Skin of body (tissue), 3 donors: ENCODE measurements at places on chromosomes 2 and 18. TPM values are rescaled to one million over a fixed set of nuclear protein-coding genes. Genes with fewer than 3 reads are reported as not detected.

GRCh38 chr2:161384864-161385263, 31.2 kb upstream of the TBR1 start:
- no peak for DNase-seq

NCKAP1 gene
- 123 TPM for total RNA-seq

PLCL1 gene
- total RNA-seq = 10.9 TPM

- DNase-seq = no peak
Measured at GRCh38 chr2:148519013-148519412, 125.5 kb upstream of the EPC2 start.

GALR1 gene
- 2.1 TPM for total RNA-seq

- DNase-seq = no peak
Measured at GRCh38 chr2:235312571-235312970, 181.3 kb upstream of the AGAP1 start.

- no peak for DNase-seq
Measured at GRCh38 chr2:153287109-153287801, 191.3 kb downstream of the RPRM start.
